ENCODE measurements at places on chromosomes 3 and 15.

- DNase-seq, result no peak
Observed at GRCh38 chr15:96595951-96596350, 265.5 kb downstream of the NR2F2 start.

DNA sequence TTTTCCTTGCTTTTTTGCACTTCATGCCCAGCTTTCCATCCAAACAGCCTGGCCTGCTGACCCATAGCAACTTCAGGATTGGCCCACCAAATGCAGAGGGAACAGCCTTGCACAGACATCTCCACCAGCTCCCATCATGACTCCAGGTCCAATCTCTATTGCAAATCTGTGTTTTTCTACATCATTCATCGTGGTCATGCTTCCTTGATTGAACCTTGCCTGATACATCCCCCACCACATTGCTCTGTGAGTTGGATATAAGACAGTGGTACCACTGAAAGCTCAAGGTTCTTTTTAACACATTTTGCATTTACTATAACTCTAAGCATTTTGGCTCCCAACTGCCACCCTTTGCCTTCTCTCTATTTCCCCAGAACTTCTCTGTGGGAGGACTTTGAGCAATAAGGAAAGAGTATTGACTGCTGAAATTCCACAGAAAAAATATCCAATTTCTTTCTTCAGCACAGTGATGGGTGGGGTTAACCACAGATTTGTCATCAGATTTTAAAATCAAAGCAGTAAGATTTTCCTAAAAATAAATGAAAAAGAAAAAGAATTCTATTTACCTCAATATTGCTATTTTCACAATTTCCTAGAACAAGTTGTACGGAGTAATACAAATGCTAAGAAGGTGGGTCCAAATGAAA, 114.6 kb upstream of the GALNT15 start:
- no peak for DNase-seq

GRCh38 chr15:50943638-50944037, 35.2 kb downstream of the AP4E1 start:
- no peak for DNase-seq

- DNase-seq, result no peak
Observed at GRCh38 chr3:16550305-16550675, 36.8 kb upstream of the RFTN1 start.

- DNase-seq, result peak; percentile 67
Observed at GRCh38 chr3:70120357-70120966, 120.9 kb downstream of the SAMMSON start.

DNA sequence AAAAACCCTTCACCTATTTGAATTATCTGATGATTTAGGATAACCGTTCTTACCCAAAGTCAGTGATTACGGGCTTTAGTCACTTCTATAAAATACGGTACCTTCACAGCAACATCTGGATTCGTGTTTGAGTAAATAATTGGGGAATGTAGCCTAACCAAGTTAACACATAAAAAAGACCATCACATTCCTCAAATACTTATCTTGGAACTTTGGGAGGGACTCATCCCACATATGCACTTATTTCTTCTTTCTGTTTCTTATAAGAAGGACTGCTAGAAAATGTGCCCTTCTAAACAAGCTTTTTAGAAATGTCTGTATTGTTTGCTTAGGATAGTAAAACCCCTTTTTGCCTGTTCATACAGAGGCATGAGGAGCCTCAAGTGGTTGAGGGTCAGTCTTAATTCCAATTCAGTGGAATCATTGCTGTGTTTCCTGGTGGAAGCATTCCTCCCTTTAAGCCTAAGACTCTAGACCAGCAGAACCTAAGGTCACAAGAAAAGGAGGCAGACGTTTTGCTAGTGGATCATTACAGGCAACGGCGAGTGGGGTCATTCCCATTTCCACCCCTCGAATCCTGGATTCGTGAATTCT, 67.5 kb downstream of the TMEM44 start:
- DNase-seq, result no peak
